ENCODE measurements at places on chromosomes 7 and 10.

GRCh38 chr10:126654579-126654978, 15.9 kb downstream of the C10orf90 start:
- no peak for DNase-seq

GRCh38 chr7:66642186-66642585, 13.5 kb downstream of the KCTD7 start:
- no peak for DNase-seq

DNA sequence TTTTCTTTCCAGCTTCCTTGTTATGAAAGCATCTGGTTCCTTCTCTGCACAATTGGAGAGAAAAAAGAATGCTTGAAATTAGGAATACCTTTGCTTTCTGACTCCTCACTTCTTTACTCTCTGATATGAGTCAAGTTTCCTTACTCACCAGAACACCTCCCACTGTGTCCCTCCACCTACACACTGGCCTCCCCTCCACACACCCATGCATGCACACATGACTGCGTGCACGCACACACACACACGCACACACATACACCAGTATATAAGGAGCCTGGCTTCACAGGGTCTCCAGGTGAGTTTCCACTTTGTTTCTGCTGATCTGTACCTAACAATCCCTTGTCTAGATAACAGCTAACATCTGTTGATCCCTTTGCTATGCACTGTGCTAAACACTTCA, 11.4 kb upstream of the PTER start:
- DNase-seq = no peak

DNA sequence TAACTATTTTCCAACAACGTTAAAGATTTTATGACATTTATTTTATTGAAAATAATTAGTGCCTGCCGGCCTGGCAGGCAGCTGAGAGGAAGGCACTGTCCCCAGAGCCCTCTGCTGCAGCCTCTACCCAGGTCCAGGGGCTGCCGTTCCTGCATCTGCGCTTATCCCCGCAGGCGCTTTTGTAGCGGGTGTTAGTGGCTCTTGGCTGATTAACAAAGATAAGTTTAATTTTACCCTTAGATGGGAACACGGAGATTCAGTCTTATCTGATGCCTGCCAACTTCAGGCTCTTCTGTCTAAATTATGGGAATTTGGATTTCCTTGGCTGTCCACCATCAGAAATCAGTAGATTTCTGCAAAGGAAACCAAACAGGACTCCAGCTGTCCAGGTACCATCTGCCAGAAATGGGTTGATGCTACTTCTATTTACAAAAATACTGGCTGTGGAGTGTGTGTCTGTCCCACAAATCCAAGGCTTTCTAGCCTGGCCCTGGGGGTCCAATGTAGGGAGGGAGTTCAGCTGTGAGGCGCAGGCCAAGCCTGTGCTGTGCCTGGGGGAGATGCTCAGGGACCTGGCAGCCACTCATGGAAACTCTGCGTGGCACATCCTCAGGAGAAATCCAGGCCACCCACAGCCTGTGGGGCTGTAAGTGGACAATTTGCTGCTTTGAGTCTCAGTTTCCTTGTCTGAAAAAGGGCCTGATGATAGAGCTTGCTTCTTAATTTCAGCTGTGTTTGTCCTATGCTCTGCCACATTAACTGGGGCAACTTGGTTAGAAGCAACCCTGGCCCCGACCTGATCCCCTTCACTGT, 62.0 kb upstream of the IGFBP3 start:
- DNase-seq = no peak

- DNase-seq = no peak
Observed at GRCh38 chr7:106015381-106016218, 52.5 kb downstream of the CDHR3 start.
